Gastrocnemius medialis (tissue), 4 donors: ENCODE measurements at places on chromosomes 3 and 15.

DNA sequence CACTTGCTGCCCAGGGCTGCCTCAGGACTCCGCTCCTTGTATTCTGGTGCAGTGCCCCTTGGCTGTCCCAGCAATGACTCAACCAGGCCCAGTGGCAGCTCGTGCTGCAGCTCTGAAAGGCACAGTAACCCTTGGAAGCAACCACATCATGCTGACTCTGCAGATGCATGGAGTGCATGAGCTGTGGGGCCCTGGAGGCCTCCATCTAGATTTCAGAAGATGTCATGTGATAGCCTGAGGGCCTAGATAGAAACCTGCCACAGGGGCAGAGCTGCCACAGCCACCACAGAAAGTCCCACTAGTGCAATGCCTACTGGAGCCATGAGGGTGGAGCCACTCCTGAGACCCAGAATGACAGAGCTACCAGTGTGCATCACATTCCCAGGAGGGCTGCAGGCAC, 117.1 kb upstream of the SMAD3 start:
- H3K4me1 ChIP-seq, result no peaks in the 10 kb centered on the region
- DNase-seq, result no peak
- H3K27ac ChIP-seq, result no peak overlapping the region
- H3K4me3 ChIP-seq, result no peak overlapping the region

DNA sequence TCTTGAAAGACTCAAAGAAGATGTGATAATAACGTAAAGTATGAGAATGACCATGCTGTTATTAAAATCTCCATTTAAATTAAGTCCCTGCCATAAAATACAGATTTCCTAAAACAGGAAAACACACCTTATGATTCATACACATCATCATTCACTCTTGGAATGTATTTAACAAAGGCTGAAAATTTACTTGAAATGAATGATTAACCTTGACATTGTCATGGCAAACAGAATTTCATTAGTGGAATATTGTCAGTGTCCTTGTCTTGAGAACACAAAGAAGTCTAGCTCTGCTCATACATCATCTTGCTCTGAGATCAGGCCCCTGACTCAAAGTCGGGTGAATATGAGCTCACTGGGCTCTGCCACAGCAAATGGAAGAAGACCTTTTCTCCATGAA, 313.9 kb downstream of the FGF12 start:
- no peak overlapping the region for H3K27ac ChIP-seq
- H3K36me3 ChIP-seq, result no peaks in the 10 kb centered on the region
- no peaks in the 10 kb centered on the region for H3K4me1 ChIP-seq
- no peak for DNase-seq
- H3K4me3 ChIP-seq, result no peak overlapping the region
- peaks cover 2% of the 10 kb centered on the region for H3K27me3 ChIP-seq

DNA sequence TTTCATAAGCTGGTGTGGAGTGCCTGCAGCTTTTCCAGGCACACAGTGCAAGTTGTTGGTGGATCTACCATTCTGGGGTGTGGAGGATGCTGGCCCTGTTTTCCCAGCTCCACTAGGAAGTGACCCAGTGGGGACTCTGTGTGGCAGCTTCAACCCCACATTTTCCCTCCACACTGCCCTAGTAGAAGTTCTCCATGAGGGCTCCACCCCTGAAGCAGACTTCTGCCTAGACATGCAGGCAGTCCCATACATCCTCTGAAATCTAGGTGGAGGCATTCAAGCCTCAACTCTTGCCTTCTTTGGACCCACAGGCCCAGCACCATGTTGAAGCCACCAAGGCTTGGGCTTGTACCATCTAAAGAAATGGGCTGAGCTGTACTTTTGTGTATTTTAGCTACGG, 206.2 kb upstream of the GRM7 start:
- no peaks in the 10 kb centered on the region for H3K36me3 ChIP-seq
- no peaks in the 10 kb centered on the region for H3K27me3 ChIP-seq
- no peak overlapping the region for H3K4me3 ChIP-seq

DNA sequence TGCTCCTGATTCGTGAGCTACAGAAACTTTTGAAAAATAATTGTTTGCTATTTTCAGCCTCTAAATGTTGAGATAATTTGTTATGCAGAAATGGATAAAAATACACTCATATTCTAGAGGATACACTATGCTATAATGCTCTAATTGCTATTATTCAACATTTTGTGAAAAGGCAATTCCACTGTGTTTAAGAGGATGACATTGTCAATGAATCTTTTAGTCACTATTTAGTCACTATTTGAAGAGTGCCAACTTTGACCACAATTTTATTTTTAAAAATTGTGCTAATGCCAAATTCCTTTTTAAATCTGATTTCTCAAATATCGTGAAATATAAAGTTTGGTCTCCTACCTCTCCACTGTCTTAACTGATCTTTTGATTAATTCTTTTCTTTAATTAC, 604.9 kb upstream of the KCNMB2 start:
- H3K27ac ChIP-seq, result no peak overlapping the region
- H3K36me3 ChIP-seq, result no peaks in the 10 kb centered on the region
- no peak overlapping the region for H3K4me3 ChIP-seq
- H3K27me3 ChIP-seq, result no peaks in the 10 kb centered on the region
- DNase-seq, result no peak
- H3K4me1 ChIP-seq, result peaks cover 15% of the 10 kb centered on the region

DNA sequence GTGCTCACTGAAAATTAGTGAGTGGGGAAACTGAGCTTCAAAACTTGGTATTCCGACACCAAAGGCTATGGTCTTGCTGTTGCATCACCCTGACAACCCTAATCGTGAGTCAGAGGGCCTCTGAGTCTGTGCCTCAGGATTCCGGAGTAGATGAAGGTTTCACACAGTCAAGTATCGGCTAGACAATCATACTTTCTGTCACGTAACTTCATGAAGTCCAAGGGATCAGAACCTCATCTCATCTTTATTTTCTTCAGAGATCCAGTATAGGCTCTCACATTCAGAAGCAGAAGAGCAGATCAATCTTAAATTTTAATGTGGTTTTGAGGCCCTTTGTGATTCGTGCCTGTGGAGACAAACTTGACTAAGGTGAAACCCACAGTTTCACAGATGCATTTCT, 26.1 kb upstream of the NECTIN3 start:
- H3K36me3 ChIP-seq, result no peaks in the 10 kb centered on the region
- no peaks in the 10 kb centered on the region for H3K4me1 ChIP-seq
- no peaks in the 10 kb centered on the region for H3K27me3 ChIP-seq
- no peak for DNase-seq
- H3K4me3 ChIP-seq, result no peak overlapping the region

DNA sequence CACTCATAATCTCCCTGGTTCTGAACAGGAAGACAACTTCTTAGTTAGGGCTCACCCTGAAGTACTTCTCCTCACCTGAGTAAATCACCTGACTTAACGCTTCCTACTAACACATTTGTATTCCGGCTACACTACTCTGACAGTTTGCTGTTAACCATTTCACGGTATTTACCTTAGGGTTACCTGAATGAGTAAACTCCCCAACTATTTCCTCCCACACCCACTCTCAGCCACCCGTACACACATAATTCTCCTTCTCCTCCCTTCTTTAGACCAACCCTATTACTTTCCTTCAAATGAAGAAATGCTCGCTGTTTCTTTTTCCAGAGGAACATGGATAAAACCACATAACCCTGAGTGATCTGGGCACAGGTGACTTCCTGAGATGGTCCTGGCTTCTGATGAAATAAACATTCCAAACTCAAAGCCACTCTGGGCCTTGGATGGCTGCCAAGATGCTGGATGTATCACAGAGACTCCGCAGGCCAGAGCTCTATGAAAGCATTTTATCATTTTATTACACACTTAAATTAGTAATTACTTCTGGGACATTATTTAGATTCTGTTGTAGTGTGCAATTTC, 183.6 kb upstream of the ATP11B start:
- no peak overlapping the region for H3K4me3 ChIP-seq
- H3K27ac ChIP-seq, result no peak overlapping the region

DNA sequence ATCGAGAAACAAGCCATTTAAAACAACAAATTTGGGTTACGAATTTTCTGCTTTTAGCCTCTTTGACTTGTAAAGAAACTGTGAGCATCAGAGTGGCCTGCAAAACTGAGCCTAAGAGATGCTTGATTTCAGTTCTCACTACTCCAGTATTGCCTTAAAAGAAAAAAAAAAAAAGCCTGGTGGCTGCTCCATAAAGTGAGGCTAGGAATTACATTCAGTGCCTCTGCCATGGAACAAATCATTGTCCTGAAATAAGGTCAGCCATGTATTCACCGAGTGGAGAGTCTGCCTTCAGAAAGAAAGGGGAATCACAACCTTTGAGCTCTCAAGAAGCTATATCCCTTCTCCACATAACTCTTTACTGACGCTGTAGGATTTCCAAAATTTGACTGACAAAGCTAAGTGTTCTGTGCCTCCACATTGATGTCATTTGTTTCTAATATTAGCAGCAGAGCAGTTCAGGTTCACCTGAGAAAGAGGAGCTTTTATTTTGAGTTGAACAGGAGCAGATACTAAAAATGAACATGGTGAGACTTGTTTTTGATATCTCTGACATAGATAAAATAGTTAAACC, 137.3 kb downstream of the SSR3 start:
- no peak for DNase-seq
- no peaks in the 10 kb centered on the region for H3K27me3 ChIP-seq
- no peak overlapping the region for H3K4me3 ChIP-seq
- peaks cover 21% of the 10 kb centered on the region for H3K4me1 ChIP-seq

DNA sequence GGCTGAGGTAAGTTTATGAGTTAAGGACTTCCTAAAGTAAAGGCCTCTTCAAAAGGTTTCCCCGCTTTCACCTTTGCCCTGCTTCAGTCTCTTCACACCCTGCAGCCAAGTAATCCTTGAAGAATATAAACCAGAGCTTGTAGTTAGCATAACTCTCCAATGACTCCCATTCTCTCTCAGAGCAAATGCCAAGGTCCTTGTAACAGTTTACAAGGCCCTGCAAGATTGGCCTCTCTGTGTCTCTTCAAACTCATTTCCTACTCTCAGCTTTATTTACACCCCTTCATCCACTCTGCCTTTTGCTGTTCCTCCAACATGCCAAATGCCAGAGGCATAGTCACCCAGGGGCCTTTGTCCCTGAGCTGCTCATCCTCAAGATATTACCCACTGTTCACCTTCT, 60.5 kb upstream of the MME start:
- no peak overlapping the region for H3K4me3 ChIP-seq
- H3K27ac ChIP-seq, result no peak overlapping the region
- no peaks in the 10 kb centered on the region for H3K27me3 ChIP-seq
- DNase-seq, result no peak
- H3K36me3 ChIP-seq, result no peaks in the 10 kb centered on the region

DNA sequence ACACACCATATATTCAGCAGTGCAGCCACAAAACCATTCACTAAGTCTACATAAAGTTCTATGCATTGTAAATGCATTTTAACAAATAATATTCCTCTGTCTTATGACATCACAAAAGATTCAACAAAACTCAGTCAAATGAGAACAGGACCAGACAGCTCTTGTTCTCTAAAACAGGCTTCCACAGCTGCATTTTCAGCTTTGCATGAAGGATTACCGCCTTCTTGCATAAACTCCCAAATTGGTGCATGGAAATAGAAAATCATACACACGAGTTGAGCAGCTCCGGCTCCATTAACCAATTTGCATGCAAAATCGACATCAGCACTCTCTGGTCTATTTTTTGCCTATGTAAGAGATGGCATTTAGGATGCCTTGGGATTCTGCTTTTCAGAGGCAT, 66.4 kb downstream of the RFTN1 start:
- no peak for DNase-seq
- H3K4me3 ChIP-seq, result no peak overlapping the region
- no peak overlapping the region for H3K27ac ChIP-seq
- H3K36me3 ChIP-seq, result no peaks in the 10 kb centered on the region

DNA sequence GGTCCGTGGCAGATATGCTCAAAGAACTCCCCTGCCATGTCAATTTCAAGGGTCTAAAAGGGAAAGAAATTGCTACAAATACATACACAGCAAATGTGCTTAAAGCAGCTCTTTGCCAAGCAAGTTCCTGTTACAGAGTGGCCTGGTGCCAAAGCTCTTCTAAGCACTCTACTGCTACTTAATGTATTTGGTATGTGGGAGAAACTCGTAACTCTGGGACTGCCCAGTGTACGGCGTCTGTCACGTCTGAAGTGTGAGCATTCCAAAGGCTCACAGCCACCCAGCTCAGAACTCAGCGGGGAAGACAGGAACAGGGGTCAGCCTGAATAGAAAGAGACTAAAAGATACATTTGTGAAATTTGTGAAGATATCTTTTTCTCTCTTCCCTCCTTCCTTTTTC, 54.6 kb downstream of the RBMS3 start:
- peak overlapping the region; percentile 62 for H3K27ac ChIP-seq
- peaks cover 69% of the 10 kb centered on the region for H3K4me1 ChIP-seq
- DNase-seq, result peak; percentile 65
- H3K36me3 ChIP-seq, result no peaks in the 10 kb centered on the region
- no peaks in the 10 kb centered on the region for H3K27me3 ChIP-seq

DNA sequence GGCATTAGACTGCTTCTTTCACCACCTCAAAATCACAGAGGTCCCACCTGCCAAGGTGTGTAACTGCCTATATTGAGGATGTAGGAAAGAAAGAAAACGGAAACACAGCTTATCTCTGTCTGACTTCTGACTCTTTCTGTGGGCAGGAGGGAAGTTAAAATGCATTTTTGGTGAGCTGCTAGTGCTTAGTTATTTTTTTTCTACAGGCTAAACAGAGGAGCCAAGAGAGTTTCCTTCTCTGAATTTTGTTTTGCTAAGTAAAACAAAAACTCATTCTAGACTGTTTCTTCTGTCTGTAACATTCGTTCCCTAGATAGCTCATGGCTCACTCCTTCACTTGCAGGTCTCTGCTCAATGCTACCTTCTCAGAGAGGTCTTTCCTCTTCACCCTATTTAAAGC, 18.8 kb upstream of the AMOTL2 start:
- H3K27me3 ChIP-seq, result no peaks in the 10 kb centered on the region
- no peak for DNase-seq
- no peak overlapping the region for H3K4me3 ChIP-seq
- H3K4me1 ChIP-seq, result no peaks in the 10 kb centered on the region
- H3K36me3 ChIP-seq, result no peaks in the 10 kb centered on the region

DNA sequence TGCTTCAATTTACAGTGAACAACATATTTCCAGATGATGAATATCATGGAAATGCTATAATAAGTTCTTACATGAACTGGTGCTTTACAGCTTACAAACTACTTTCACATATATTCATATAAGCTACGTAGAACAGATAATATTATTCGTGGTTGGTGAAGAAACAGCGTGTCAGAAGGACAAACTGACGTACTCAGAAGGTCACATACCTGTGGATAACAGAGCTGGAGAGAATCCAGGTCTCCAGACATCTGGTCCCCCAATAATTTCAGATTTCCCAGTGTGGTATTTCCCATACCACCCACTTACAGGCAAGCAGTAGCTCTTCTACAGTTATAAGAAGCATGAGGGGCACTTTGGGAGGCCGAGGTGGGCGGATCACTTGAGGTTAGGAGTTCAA, 156.6 kb downstream of the PLD1 start:
- no peak for DNase-seq
- H3K27me3 ChIP-seq, result no peaks in the 10 kb centered on the region
- H3K4me3 ChIP-seq, result no peak overlapping the region

DNA sequence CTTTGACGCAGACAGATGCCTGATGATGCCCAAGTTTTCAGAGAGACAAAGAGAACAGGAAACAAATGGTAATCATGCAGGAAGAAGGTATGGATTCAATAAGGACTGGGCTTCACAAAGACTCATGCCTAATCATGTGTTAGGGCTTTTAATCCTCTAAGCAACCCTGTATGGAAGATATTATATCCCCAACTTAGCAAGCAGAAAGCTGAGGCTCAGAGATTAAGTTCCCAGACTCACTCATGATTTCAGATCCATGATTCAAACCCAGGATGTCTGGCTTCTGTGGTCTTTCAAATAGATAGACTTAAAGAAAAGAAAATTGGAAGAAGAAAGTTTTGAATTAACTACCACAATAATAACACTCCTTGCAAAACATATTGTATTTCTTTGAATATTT, 4.1 kb upstream of the CLASP2 start:
- H3K36me3 ChIP-seq, result no peaks in the 10 kb centered on the region
- no peak for DNase-seq
- H3K4me1 ChIP-seq, result no peaks in the 10 kb centered on the region
- no peak overlapping the region for H3K4me3 ChIP-seq
